ENCODE measurements at places on chromosomes 1 and 21.

DNA sequence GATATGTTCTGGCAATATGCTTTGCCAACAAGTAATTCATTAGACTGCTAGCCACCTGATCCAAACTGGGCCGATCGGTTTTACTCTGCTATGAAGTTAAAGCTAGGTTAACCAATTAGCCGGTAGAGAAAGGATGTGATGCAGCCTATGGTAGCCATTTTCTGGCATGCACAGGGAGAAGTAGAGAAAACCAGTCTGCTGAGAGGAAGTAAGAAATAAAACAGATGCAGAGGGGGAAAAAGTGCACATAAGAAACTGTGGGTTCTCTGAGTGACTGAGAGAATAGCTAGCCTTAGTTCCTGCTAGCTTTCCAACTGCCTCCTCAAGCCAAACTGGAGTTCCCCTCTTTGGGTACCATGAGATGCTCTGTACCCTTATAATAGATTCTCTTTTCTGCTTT, 52.8 kb downstream of the ARID4B start:
- no peak for DNase-seq
- no peak overlapping the region for H3K27ac ChIP-seq
- no peaks in the 10 kb centered on the region for H3K36me3 ChIP-seq

DNA sequence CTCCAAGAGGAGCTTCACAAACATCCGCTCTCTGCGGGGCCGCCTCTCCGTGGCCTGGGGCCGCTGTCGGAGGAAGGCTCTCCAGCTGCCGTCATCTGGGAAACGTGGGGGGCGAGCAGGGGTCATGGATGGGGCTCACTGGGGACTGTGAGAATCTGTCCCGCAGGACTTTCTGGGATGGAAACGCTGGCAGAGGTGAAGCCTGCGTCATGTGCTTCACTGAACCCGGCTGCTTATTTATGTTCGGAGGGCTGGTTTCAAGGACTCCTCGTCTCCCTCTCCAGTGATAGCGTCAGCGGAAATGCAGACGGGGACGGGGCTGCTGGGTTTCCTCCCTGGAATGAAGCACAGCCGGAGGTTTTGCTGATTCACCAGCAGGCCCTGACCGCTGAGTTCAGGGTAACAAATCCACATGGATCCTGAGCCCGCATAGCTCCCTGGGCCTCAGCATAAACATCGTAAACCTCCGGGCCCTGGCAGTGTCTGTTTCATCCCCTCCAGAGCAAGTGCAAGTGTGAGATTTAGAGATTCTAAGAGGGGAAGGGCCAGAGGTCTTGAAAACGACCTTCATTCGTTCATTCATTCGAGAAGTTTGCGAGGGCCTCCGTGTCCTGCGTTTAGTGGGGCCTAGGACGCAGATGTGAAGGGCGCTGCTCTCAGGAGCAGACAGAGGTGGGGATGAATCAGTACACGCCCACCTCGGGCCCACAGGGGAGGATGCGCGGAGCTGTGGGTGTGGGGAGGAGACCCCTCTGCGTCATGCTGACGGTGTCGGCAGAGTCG, 7.0 kb upstream of the POFUT2 start:
- H3K27me3 ChIP-seq: no peaks in the 10 kb centered on the region
- H3K4me1 ChIP-seq: peaks cover 14% of the 10 kb centered on the region
- no peak overlapping the region for H3K4me3 ChIP-seq
- no peaks in the 10 kb centered on the region for H3K36me3 ChIP-seq

GRCh38 chr1:36966242-36966641, 68.1 kb downstream of the GRIK3 start:
- H3K27ac ChIP-seq: no peak overlapping the region
- H3K36me3 ChIP-seq: no peaks in the 10 kb centered on the region
- H3K4me1 ChIP-seq: no peaks in the 10 kb centered on the region
- H3K4me3 ChIP-seq: no peak overlapping the region
- no peaks in the 10 kb centered on the region for H3K27me3 ChIP-seq

DNA sequence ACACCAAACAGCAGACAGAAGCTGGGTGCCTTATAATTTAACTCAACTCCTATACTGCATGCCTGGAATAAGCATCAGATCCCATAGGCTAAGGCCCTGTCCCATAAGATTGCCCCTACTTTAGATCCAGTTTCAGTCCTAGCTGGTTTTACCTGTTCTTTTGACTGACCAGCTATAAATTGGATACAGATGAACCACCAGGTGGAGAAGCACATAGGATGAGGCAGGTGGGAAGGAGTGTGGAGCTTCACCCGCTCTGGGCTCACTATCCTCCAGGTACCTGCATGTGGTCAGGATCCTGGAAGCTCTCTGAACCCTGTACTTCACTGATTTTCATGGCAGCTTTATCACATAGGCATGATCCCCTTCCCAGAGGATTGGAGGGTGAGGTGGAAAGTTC, 51.3 kb downstream of the MAST2 start:
- no peaks in the 10 kb centered on the region for H3K27me3 ChIP-seq
- H3K27ac ChIP-seq: no peak overlapping the region
- no peaks in the 10 kb centered on the region for H3K4me1 ChIP-seq
- DNase-seq: no peak
- H3K36me3 ChIP-seq: no peaks in the 10 kb centered on the region
- H3K4me3 ChIP-seq: no peak overlapping the region

DNA sequence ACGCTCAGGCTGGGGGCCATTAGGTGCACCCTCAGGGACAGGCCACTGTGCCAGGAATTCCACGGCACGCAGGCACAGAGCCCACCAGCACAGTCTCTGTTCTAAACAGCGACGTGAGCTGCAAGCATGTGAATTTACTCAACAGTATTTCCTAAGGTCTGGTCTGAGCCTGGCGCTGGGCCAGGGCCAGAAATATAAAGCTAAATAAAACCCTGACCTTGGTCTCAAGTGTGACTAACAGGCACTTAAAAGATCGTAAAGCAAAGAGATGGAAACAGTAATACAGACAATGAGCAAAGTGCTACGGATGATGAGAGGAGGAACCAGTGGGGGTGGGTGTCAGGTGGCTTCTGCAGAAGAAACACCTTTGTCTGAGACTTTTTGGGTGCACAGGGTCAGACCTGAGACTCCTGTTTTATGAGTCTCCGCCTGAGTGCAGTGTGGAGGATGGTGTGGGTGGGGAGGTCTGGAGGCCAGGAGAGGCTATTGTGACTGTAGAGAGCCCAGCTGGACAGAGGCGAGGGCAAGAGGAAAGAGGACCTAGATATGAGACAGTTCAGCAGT, 53.4 kb upstream of the EDN2 start:
- no peak for DNase-seq
- H3K4me3 ChIP-seq: no peak overlapping the region
- no peaks in the 10 kb centered on the region for H3K36me3 ChIP-seq
- H3K27me3 ChIP-seq: no peaks in the 10 kb centered on the region
- no peak overlapping the region for H3K27ac ChIP-seq

- no peaks in the 10 kb centered on the region for H3K27me3 ChIP-seq
- no peak for DNase-seq
- no peaks in the 10 kb centered on the region for H3K36me3 ChIP-seq
- H3K4me3 ChIP-seq: no peak overlapping the region
- H3K27ac ChIP-seq: no peak overlapping the region
These were observed 4.8 kb upstream of the TFF3 start for GRCh38 chr21:42319851-42320572.

- H3K27me3 ChIP-seq: no peaks in the 10 kb centered on the region
- no peak overlapping the region for H3K27ac ChIP-seq
- no peaks in the 10 kb centered on the region for H3K36me3 ChIP-seq
These were observed 8.1 kb upstream of the NTNG1 start for GRCh38 chr1:107132780-107133179.

- no peak overlapping the region for H3K4me3 ChIP-seq
- no peaks in the 10 kb centered on the region for H3K36me3 ChIP-seq
- H3K4me1 ChIP-seq: no peaks in the 10 kb centered on the region
- no peaks in the 10 kb centered on the region for H3K27me3 ChIP-seq
These were observed 622.4 kb downstream of the MATN1 start for GRCh38 chr1:30101016-30101415.

GRCh38 chr1:218488986-218489385, 143.8 kb downstream of the TGFB2 start:
- H3K27me3 ChIP-seq: no peaks in the 10 kb centered on the region
- H3K36me3 ChIP-seq: no peaks in the 10 kb centered on the region
- no peak overlapping the region for H3K27ac ChIP-seq
- H3K4me3 ChIP-seq: no peak overlapping the region

DNA sequence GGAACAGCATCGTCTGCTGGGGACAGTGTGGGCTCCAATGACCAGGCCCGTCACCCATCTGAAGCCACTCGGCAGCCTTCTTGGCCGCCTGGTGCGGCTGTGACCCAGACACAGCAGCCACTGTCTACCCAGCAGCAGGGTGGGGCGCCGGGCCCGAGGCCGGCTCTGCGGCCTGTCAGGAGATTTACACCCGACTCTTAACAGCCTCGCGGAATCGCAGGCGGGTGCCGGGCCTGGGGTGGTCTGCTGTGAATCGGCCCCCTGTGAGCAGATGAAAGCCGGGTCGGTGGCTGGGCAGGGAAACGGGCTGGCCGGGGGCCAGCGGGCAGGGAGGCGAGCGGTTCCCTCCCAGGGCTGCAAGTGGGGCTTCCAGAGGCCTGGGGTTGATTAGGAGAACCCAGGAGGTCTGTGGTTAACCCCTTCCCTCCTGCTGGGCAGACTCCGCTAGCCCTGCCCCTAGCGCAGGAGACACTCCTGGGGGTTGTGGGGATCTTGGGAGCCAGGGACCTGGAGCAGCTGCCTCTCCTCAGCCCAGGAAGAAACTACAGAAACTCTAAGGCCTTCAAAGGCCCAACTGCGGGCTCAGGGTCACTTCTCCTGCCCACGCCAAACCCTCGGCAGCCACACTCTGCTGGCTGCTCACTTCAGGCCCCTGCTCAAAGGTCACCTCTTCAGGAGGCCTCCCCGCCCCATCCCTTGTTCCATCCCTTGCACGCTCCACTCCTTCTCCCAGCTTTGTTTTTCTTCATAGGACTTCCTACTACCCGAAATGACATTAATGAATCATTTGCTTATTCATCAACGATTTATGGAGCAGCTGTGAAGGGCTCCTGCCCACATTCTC, 15.6 kb downstream of the RUNX3 start:
- H3K27ac ChIP-seq: peak overlapping the region; percentile 62
- no peak for DNase-seq
- no peaks in the 10 kb centered on the region for H3K27me3 ChIP-seq
- H3K4me3 ChIP-seq: no peak overlapping the region
- H3K4me1 ChIP-seq: peaks cover 19% of the 10 kb centered on the region
- no peaks in the 10 kb centered on the region for H3K36me3 ChIP-seq

GRCh38 chr1:183234660-183235476, 48.8 kb downstream of the LAMC2 start:
- peak overlapping the region; percentile 15 for H3K4me3 ChIP-seq
- H3K4me1 ChIP-seq: no peaks in the 10 kb centered on the region
- no peaks in the 10 kb centered on the region for H3K27me3 ChIP-seq
- peak overlapping the region; percentile 70 for H3K27ac ChIP-seq
- H3K36me3 ChIP-seq: no peaks in the 10 kb centered on the region

DNA sequence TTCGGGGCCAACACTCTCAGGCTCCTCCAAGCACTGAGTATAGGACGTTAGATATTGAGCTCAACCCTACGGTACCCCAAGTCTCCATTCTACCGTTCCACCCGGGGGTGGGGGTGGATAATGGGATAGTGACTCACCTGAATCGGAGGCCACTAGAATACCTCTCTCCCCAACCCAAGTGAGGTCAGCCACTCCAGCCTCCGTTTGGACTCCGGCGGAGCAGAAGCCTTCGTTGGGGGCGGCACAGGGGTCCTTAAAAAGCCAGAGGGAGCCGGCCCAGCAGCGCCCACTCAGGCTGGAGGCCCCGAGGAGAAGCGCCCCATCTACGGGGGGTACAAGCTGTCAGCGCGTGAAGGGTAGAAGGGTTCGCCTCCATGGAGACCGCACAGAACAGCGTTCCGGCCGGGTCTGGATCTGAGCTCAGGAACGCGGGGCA, 556 bp downstream of the WDR77 start:
- H3K36me3 ChIP-seq: no peaks in the 10 kb centered on the region
- DNase-seq: no peak
- H3K4me1 ChIP-seq: peaks cover 58% of the 10 kb centered on the region
- H3K27ac ChIP-seq: peak overlapping the region; percentile 86

- no peaks in the 10 kb centered on the region for H3K36me3 ChIP-seq
- H3K27me3 ChIP-seq: no peaks in the 10 kb centered on the region
- no peak overlapping the region for H3K4me3 ChIP-seq
- no peak for DNase-seq
- H3K4me1 ChIP-seq: no peaks in the 10 kb centered on the region
- H3K27ac ChIP-seq: no peak overlapping the region
These were observed 5.9 kb downstream of the RHEX start for GRCh38 chr1:206058927-206059292.

GRCh38 chr1:234040446-234041317, 136.2 kb downstream of the SLC35F3 start:
- H3K36me3 ChIP-seq: no peaks in the 10 kb centered on the region
- no peak for DNase-seq
- no peaks in the 10 kb centered on the region for H3K27me3 ChIP-seq
- no peak overlapping the region for H3K4me3 ChIP-seq
- no peak overlapping the region for H3K27ac ChIP-seq

- no peaks in the 10 kb centered on the region for H3K4me1 ChIP-seq
- no peak for DNase-seq
- no peak overlapping the region for H3K27ac ChIP-seq
- no peaks in the 10 kb centered on the region for H3K36me3 ChIP-seq
- no peaks in the 10 kb centered on the region for H3K27me3 ChIP-seq
- no peak overlapping the region for H3K4me3 ChIP-seq
These were observed 1140.2 kb downstream of the NCAM2 start for GRCh38 chr21:22138297-22139016.

DNA sequence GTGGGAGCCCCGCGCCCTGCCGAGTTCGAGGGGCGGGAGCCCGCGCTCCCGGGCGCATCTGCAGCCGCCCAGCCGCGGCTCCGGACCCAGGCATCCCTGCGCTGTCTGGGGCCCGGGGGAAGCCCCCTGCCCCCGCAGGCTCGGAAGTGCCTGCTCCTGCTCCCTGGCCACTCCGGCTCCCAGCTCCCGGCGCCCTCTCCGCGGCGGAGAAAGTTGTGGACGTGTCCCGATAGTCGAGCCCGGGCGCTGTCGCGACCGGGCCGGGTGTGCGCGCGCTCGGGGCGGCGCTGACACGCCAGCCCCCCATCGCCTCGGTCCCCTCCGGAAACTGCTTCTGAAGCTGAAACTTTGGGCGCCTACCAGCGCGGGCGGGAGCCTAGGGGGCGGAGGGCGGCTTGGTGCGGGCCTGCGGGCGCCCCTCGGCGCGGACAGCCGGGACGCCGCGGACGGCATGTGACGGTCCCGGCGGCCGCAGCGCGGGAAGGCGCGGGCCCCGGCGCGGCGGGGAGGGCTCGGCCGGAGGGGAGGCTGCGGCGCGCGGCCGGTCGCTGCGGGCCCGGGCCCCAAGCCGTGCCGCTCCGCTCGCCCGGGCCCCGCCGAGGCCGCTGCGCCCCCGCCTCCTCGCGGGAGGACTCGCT, 515 bp downstream of the MAN1C1 start:
- no peaks in the 10 kb centered on the region for H3K27me3 ChIP-seq
- no peaks in the 10 kb centered on the region for H3K4me1 ChIP-seq
- no peaks in the 10 kb centered on the region for H3K36me3 ChIP-seq
- peak overlapping the region; percentile 60 for H3K27ac ChIP-seq

DNA sequence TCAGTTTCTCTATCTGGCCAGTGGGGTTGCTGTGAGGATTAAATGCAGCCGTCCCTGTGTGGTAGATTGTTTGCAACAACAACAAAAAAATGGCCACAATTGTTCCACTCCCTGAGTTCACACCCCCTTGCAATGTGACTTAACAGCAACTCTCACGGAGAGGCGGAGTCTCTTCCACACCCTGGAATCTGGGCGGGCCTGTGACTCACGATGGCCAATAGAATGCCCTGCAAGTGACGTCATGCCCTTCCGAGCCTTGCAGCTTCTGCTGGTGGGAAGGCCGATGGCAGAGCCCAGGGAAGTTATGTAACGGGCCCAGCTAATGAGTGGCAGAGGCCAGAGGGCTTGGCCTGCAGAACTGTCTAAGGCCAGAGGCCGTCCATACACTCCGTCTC, 87.9 kb downstream of the RIPK4 start:
- H3K36me3 ChIP-seq: no peaks in the 10 kb centered on the region
- no peaks in the 10 kb centered on the region for H3K27me3 ChIP-seq
- no peak overlapping the region for H3K4me3 ChIP-seq
- peaks cover 11% of the 10 kb centered on the region for H3K4me1 ChIP-seq

Data from Peyer's patch (tissue), 4 donors.